ENCODE measurements at places on chromosomes 11 and 22.

DNA sequence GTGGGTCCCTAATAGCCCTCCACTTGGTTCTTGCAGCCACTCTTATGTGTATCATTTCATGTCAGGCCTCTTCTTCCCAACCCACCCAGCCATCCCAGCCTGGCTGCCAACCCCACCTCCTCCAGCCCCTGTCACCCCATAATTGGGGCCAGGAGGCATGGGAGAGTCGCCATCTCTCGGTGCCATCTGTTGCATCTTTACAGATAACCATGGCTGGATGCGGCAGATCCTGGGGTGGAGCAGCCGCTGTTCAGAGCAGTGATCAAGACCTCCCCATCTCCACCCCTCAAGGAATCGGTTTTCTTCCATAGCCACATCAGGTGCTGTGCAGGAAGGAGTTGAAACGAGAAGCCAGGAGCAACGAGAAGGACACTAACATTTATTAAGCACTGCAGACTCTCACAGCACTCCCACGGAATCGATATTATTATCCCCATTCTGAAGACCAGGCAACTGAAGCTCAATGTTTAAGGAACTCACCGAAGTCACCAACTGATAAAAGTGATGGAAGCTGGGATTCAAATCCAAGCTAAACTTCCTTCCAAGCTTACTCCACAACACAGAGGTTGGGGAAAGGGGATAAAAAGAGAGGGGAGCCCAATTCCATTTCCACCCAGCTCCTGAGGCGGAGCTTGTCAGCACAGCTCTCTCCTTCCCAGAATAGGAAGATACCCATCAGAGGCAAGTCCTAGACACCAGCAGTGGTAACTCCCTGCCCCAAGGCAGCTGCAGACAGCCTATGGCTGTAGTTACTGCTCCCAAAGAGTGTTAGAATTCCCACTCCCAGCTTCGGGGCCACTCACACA lies 2.7 kb downstream of the SLC43A1 start:
- no peak for DNase-seq

DNA sequence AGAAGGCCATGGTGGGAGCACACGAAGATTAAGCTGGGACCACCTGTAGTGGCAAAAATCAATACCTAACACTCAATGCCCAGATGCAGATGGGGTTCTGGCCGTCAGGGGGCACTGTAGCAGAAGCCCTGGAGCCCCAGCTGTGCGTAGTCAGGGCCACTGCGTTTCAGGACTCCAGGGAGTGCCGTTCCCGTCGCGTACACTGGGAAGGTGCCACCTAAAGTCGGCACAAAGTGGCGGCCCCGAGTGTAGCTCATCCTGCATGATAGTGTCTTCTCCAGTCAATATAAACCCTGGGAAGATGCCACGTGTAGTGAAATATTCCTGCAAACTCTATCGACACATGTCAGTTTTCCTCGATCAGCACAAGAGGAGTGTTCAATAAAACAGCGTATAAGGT lies 123.8 kb upstream of the NTM start:
- peak; percentile 17 for DNase-seq

DNA sequence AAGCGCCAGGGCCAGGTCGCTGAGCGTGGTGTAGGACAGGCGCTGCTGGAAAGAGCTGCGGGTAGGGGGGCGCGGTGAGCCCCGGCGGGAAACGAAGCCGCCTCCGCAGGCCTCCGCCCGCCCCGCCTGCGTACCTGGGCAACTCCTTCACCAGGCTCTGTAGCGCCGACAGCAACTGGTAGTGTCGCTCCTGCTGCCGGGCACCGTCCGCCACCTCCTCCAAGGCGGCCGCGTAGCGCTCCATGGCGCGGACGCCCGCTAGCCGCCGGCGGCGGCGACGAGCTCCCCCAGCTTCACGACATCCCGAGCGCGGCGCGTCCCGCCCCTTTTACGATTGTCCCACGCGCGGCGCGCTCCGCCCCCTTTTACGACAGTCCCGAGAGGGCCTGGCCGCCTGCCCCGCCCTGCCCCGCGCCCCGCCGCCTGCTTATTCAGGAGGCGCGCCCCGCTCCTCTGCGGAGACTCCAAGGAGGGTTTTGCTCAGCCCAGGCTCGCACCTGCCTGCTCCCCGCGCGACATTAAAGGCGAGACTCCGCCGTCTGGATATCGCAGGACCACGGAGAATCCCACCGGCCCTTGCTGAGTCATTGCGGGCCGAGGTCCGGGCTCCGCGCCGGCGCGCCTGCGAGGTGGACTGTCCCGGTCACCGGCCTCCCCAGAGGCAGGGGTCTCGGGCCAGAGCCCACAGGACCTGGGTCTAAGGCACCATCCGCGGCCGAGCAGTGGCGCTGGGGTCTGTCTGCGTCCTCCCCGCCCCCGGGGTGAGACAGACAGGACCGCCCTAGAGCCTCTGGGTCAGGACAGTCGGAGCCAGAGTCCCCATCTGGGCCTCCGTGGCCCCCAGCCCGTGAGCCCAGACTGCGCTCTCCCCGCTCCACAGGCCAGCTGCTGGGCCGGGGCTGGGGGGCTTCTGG lies at the start of gene DGCR6L:
DGCR6L (minus strand) TSS at position 316 of the 914 bp plus-strand sequence; CDS start at position 244, 72 bp downstream.
- DNase-seq = peak; percentile 99

DNA sequence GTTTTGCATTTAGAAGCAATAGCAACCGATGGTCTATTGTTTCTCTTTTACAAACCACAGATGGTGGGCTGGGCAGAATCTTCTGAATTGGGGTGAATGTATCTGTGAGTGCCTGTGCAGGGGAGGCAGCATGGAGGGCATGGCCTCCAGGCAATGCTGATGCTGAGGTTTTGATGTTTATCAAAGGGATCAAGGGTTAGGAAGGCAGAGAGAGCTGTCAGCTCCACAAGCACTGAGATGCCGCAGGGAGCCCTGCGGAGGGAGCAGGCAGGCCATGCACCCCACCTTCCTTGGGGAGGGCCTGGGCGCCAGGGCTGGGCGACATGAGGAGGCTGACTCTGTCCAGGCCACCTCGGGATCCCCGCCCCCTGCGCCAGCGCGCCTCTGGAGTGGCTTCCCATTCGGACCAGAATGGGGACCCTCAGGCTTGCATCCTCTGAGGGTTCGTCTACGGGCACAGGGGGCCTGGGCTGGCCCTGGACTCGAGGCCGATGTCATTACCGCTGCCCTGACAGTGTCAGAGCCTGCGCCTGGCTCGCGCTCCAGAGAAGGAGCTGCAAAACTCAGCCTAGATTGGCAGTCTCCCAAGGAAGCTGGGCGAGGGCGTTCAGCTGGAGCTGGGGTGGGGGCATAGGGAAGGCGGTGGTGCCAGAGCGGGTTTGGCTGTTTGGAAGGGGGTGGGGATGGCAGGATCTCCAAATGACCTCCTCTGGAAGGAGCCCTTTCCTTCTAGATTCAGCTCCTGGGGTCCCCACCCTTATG lies 13.9 kb upstream of the TH start:
- no peak for DNase-seq
